ENCODE measurements at places on chromosomes 12 and 14.

- no peak for DNase-seq
Observed at GRCh38 chr12:100661300-100661951, 87.9 kb downstream of the GAS2L3 start.

DNA sequence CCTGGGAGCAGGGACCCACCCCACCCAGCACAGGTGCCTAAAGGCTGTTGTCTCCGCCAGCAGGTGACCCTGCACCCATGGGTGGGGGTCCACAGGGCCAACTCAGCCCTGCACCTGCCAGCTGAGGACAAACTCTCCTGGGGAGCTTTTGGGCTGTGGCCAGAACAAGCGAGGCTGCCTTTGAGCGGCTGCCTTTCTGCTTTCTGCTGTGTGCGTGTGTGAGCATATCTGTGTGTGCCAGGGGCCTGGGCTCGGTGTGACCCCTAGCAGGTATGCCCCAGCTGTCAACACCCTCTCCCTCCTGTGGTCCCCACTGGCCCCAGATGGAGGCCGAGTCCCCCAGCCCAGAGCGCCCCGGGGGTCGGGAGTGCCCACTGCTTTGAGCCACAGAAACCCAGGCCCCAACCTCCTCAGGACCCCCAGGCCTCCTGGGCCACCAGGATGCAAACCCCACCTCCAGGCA lies 25.9 kb upstream of the GPR132 start:
- no peak for DNase-seq

- no peak for DNase-seq
Observed at GRCh38 chr12:39989501-39989900, 116.4 kb downstream of the SLC2A13 start.

DNA sequence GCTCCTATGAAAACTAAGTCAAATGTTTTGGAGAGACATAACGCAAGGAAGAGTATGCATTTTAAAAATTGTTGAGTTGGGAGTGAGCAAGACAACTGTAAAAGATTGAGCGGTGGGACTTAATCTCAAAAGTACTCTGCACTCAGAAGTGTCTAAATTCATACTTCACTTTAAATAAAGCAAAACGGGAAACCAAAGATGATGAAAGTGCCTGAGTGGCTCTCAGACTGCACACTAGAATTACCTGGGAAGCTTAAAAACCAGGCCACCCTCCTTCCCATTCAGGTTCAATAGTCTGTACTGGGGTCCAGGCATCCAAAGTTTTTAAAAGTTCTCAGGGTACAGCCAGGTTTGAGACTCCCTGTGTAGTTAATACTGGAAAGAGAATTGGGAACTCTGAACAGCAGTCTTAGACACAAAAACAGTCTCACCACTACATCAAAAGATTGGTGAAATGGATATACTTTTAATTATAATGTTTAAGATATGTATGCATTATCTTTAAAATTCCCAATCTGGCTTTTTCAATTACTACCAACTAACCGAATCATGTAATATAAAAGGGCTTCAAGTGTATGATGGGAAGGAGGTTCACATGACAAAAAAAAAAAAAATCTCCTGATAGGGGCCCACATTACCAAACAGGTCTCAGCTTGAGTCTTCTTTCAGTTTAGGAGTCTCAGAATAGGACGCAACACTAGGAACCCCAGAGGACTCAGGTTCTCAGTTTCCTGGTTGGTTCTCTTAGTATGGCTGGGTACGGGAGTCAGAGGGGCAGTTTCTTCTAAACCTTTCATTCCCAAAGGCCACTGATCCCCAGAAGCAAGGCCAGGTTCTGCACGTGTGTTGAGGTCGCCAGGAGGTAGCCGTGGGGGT lies 1.0 kb downstream of the HOMEZ start:
- DNase-seq = no peak

Measured in renal cortical epithelial cell (primary cell).